ENCODE measurements at places on chromosomes 12 and 14. TPM values are rescaled to one million over a fixed set of nuclear protein-coding genes. Genes with fewer than 3 reads are reported as not detected.

- H3K36me3 ChIP-seq, result no peaks in the 10 kb centered on the region
- H3K27ac ChIP-seq, result no peak overlapping the region
- H3K4me1 ChIP-seq, result peaks cover 9% of the 10 kb centered on the region
- H3K27me3 ChIP-seq, result no peaks in the 10 kb centered on the region
These were observed 8.7 kb downstream of the SLC11A2 start for GRCh38 chr12:51017452-51017851.

- peak overlapping the region; percentile 70 for H3K27ac ChIP-seq
- H3K27me3 ChIP-seq, result no peaks in the 10 kb centered on the region
- H3K4me1 ChIP-seq, result peaks cover 39% of the 10 kb centered on the region
- no peak overlapping the region for H3K4me3 ChIP-seq
- no peaks in the 10 kb centered on the region for H3K36me3 ChIP-seq
- DNase-seq, result no peak
These were observed 106.7 kb downstream of the CRADD start for GRCh38 chr12:93783832-93784231.

DNA sequence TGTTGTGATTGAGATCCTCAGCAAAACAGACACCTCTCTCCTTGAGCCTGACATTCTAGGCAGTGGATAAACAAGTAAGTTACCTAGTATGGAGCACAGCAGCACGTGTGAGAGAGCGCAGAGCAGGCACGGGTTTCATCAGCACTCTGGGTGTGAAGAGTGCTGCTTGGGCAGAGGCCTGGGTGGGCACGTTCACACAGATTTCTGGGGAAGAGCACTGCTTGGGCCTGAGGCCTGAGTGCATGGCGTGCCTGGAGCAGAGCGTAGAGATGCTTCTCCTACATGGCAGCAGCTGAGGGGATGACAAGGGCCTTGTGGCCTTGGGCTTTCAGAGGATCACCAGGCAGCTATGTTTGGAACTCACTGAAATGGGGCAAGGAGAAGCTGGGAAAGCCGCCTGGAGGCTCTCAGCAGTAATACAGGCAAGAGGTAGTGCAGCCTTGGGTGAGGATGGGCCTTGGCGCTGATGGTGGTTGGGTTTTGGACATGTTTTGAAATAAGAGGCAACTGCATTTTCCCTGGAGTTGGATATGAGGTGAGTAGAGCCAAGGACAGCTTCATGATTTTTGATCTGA is 17.6 kb downstream of the CKB start:
- H3K36me3 ChIP-seq, result no peaks in the 10 kb centered on the region
- DNase-seq, result no peak
- no peak overlapping the region for H3K27ac ChIP-seq
- H3K4me1 ChIP-seq, result no peaks in the 10 kb centered on the region

- no peaks in the 10 kb centered on the region for H3K27me3 ChIP-seq
- H3K27ac ChIP-seq, result no peak overlapping the region
- H3K4me1 ChIP-seq, result peaks cover 35% of the 10 kb centered on the region
- no peak for DNase-seq
- no peaks in the 10 kb centered on the region for H3K36me3 ChIP-seq
These were observed 4.9 kb downstream of the VAMP1 start for GRCh38 chr12:6465467-6466183.

Gene KRT73
- total RNA-seq, result not detected

Gene PPP1R36
- total RNA-seq, result 7.6 TPM

Gene NAV3
- 32.0 TPM for total RNA-seq

Gene ACSS3
- total RNA-seq, result 106 TPM

All from tibial nerve (tissue), 4 donors.